ENCODE measurements at places on chromosomes 4 and X.

GRCh38 chrX:119895843-119896326 is at the start of gene AKAP14:
Gene AKAP14, plus strand, starts transcription at chrX:119895893. Its CDS starts 7,331 bp downstream, at chrX:119903224.
- no peak for DNase-seq

DNA sequence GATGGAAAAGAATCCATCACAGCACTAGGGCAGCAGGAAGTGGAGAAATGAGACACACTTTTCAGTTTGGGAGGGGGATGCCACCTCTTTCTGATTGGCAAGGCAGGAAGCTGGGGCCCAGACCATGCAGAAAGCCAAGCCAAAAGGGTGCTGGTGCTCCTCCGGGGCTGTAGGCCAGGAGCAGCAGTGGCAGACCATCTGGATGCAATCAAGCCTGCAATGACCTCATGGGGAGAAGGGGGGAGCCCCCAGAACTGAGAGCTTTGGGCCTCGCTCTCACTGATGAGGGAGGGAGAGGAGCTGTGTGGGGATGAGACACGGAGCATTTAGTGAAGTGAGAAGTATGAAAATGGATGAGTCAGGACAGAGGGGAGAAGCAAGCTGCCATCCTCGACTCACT is 141.3 kb upstream of the NALF2 start:
- no peak for DNase-seq

DNA sequence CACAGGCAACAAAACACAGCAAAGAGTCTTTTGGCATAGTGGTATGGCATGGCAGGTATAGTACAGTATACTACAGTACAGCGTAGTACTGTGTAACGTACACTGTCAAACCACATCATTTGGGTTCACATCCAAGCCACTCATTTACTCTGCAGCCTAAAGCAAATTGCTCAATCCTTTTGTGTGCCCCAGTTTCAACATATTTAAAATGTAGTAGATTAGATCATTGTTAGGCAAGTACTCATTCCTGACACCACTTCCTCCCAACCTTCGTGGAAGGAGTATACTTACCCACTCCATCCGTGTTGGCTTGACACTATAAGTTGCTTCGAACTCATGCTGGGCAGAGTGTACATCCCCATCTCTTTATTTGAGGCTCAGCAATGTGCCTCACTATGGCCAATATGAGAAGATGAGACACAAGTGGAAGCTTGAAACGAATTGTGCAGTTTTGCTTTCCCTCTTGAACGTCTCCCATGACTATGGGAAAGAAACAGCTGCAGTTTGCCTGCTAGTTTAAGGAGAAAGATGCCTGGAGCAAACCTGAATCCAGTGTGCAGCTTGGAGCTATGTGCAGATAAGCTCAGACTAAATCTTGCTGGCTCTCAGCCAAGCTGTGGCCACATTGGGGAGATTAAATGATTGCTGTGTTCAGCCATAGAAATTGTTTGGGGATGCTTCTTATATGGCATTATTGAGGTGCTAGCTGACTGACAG is 85.7 kb upstream of the TBL1X start:
- DNase-seq, result no peak

DNA sequence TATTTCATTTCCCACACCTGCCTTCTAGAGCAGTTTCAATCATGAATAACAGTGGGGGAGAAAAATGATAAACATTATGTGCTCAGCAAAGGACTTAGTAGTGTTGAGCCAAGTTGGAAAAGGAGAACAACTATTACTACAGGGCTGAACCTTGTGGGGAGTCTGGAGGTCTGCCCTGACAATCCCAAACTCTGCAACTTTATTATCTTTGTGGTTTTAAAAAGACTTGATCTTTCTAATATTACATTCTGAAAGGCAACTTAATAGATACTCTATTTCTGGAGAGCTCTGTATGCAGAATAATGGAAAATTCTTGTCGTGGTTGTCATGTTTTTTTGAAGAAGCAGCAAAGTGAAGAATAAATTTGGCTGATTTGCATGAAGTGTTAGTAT is 116.1 kb downstream of the SPCS3 start:
- no peak for DNase-seq
